ENCODE measurements at places on chromosomes 12 and 14.

DNA sequence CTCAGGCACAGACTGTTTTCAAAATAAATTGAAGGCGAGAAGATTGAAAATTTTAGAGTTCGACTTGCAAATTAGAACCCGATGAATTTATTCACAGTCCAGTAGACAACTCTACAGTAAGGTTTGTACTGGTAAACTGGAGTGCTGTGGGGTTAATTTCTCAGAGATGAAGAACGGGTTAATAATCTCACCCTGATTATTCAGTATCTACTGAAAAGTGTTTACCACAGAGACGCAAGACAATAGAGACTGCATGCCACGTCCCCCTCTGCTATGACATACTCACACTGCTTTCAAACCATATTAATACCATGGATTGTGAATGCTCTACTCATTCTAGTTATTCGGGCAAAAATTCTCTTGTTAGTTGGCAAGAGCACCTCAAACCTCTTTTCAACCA, 36.1 kb downstream of the CFL2 start:
- DNase-seq: no peak

DNA sequence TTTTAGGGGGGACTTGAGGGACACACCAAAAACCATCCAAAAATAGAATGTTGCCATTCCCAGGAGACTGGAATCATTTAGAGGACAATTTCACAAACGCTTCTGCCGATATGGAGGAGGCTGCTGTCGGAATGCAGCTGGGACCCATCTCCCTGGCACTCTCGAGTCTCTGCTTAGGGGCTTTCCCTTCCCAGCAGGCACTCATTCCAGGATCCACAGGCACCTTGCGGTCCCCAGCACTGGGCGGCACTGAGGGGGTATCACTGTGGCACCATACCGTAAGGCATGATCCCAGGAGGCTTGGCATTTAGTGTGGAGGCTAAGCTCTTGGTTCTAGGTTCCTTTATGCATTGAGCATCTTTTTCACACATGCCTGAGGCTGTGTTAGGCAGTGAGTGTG, 36.6 kb upstream of the LTBP2 start:
- no peak for DNase-seq

DNA sequence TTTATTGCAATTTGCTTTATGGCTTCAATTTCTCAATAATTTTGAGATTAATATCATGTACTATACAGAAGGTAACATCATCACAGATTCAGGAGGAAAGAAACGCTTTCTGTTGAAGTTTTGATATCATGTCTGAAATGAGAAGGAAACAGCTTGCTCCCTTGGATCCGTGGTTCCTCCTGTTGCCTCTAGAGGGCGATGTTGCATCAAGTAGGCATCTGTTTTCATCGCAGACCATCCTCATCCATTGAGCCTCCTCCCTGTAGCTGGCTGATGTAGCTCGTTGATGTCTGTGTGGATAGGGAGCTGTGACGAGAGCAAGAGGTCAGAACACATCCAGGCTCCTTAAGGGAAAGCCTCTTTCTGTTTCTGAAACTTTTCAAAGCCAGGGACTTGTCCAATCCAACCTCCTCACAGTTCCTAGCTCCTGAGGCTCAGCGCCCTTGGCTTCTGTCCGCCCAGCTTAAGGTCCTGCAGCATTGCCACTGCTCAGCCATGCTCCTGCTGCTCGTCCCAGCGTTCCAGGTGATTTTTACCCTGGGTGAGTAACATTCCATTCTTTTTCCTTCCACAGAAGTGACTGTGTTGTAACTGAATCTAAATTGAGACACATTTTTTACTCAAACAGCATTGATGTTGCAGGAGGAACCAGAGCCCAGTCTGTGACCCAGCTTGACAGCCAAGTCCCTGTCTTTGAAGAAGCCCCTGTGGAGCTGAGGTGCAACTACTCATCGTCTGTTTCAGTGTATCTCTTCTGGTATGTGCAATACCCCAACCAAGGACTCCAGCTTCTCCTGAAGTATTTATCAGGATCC, 304.8 kb upstream of the OR4E1 start:
- peak; percentile 4 for DNase-seq

GRCh38 chr14:61355892-61356325, 34.5 kb downstream of the PRKCH start:
- DNase-seq: no peak

DNA sequence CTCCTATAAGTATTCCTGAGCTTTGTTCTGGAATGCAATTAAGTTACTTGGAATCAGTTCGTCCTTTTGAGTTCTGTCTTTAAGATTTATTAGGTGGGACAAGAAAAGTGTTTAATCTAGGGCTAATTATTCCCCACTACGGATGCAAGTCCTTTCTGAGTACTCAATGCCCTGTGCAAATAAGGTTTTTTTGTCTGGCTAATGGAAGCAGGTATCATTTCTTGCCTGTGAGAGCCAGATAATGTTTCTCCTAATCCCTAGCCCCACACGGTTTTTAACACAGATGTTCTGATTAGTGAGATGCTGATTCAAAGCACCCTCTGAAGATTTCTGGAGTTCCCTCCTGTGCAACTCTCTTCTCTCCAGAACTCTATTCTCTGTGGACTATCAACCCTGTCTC, 296.6 kb upstream of the PRICKLE1 start:
- DNase-seq: no peak

DNA sequence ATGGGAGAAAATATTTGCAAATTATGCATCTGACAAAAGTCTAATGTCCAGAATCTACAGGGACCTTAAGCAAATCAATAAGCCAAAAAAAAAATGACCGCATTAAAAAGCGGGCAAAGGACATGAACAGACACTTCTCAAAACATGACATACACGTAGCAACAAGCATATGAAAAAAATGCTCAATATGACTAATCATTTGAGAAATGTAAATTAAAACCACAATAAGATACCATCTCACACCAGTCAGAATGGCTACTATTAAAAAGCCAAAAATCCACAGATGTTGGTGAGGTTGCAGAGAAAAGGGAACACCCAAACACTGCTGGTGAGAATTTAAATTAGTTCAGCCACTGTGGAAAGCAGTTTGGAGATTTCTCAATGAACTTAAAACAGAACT, 16.1 kb downstream of the PAWR start:
- peak; percentile 37 for DNase-seq

GRCh38 chr14:70567791-70568190, 32.7 kb downstream of the MED6 start:
- DNase-seq: peak; percentile 41

DNA sequence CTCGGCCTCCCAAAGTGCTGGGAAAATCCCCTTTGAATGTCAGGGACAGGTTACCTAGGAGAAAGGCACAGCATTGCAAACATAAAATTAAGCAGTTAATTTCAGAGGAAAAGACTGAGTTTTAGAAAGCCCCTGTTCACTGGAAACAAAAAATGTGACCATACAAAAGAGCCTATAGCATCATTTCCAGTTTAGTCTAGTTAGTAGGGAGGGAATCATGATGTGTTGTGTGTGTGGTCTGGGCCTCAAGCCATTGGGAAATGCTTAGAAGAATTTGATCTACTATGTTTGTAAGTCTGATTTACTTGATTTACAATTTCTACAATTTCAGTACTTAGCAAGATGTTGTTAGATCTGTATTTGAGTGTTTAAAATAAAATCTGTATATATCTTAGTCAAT, 47.1 kb upstream of the RERG start:
- DNase-seq: no peak

- DNase-seq: no peak
These were observed 85.2 kb upstream of the MYF6 start for GRCh38 chr12:80622271-80622670.

DNA sequence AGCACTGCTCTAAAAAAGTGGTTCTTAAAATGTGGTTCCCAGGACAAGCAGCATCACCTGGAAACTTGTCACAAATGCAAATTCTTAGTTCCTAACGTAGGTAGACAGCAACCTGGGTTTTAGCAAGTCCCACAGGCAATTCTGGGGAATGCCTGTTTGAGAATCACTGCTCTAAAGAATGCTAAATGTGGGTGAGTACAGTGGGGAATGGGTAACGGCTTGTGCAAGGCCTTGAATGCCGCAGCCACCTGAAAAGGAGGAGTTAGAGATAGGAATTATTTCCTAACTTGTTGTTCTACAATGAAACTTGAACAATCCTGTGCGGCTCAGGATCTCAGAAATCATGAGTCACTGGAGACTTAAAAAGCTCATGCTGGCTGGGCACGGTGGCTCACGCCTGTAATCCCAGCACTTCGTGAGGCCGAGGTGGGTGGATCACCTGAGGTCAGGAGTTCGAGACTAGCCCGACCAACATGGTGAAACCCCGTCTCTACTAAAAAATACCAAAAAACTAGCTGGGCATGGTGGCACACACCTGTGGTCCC, 34.9 kb downstream of the GNS start:
- DNase-seq: no peak

GRCh38 chr14:32077081-32078022, at the start of gene ARHGAP5:
ARHGAP5 (plus strand) TSS chr14:32077304; CDS start chr14:32090670, 13,366 bp downstream.
- peak; percentile 60 for DNase-seq

- DNase-seq: peak; percentile 94
These were observed at the start of gene FBRSL1 for GRCh38 chr12:132489602-132490266. FBRSL1 (plus strand) TSS chr12:132490151.

DNA sequence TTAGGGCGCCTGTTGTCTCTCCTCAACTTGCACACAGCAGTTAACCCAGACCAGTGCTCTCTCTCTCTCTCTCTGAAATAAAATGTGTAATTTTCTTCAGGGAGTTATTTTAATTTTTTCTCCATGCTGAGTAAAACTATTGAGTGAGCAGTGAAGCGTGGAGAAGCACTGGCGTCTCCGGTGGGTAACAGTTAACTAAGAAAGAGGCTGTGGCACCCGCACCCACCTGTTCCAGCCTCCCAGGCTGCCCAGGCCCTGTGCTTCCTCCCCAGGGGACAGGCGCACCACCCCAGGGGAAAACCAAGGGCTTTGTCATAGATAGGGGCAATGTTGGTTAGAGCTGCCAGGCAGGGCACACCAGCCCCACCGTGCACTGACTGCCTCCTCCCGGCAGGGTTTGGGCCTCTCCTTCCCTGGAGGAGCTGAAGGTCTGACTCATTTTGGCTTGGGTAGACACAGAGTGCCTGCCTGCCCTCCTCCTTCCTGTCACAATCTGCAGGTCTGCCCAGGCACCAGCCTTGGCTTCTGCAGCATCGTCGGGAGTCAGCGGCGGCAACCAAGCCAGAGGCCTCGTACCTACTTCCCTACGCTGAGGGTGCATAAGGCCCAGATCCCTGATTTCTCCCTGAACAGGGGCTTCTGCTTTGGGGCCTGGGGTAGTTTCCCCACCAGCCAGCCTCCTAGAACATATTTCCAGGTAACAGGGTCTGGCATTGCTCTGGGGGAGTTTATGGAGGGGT, 3.9 kb downstream of the HOXC5 start:
- DNase-seq: no peak

DNA sequence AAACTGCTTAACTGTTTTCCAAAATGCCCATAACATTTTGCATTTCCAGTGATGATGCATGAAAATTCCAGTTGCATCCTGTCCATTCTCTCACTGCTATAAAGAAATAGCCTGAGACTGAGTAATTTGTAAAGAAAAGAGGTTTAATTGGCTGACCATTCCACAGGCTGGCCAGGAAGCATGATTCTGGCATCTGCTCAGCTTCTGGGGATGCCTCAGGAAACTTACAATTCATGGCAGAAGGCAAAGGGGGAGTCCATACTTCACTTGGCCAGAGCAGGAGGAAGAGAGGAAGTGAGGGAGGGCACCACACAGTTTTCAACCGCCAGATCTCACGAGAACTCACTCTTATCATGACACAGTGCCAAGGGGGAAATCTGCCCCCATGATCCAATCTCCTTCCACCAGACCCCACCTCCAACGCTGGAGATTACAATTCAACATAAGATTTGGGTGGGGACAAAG, 18.2 kb upstream of the CLEC2D start:
- DNase-seq: peak; percentile 43

DNA sequence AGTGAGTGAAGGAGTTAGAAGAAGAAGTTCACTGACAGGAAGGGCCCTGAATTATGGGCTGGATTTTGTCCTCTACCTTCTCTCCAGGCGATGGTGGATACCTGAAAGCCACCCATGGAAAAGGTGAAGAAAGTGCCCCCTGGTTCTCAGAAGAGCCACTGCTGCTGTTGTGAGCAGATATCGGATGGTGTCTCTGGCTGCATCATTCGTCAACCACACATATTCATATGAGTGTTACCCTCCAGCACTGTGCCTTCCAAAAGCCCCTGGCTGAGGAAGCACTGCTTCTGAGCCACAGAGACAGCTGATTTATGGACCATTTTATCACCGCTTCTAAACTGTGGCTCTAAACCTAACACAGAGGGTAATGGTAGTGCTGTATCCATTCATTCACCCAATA, 2.0 kb upstream of the ACTN1 start:
- DNase-seq: no peak

GRCh38 chr12:117118838-117119591, 19.8 kb upstream of the TESC start:
- DNase-seq: no peak

DNA sequence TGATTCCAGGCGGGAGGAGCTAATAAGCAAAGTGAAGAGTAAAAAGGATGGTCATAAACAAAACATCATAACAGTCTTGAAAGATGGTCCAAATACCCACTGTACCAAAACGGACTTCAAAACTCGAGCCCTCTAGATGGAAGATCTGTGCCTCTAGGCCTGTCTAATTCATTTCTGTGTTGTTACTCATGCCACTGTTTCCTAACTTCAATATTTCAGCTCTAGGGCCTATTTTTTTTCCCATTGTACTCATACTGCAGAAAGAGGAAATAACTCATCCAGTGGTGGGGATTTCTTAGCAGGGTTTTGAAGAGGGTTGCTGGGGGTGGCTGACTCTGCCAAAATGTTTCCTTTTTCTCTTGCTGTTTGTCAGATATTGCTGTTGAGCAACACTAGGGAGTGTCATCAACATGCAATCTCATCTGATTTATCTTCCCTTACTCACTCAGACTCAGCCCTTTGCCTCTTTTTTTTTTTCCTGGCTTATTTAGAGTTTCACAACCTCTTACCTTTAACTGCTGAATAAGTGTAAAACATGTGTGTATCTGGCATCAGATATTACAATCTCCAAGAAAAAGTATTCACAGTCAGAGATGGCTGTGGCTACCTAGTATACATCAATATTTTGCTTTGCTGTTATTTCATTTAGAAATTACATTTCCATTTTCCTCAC, 189.6 kb downstream of the DUSP6 start:
- peak; percentile 94 for DNase-seq

DNA sequence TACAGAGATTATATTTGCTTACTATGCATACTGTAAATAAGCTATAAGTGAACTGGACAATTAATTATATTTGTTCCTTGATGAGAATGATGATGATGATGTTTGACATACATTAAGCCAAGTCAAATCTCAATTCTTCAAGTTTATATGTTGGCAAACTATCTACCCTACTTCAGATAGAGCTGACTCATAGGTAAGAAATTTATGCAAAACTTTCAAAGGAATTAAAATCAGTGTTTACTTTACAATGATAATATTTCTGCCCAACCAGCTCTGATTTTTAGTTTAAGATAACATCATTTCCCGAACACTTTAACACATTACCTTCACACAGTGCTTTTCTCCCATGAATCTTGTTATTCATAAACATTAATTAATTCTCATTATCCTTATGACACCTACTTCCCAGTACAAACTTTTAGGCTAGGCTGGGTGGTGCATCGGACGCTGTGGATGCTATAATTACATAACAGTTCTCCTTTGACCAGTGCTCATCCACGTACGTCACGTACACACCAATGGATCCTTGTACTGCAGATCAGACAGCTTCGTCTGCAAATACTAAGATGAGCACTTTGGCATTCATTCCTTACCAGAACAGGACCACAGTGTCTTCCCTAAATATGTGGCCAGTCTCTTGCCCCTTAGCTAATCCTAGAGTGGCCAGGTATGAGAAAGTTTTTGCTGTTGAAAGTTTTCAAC, 18.3 kb downstream of the BMP4 start:
- peak; percentile 42 for DNase-seq

All from adipocyte (in vitro differentiated cells).